ENCODE measurements at places on chromosomes 6 and 20.
A peak's percentile ranks its signal among the peaks of the same experiment; 100 is the strongest.

DNA sequence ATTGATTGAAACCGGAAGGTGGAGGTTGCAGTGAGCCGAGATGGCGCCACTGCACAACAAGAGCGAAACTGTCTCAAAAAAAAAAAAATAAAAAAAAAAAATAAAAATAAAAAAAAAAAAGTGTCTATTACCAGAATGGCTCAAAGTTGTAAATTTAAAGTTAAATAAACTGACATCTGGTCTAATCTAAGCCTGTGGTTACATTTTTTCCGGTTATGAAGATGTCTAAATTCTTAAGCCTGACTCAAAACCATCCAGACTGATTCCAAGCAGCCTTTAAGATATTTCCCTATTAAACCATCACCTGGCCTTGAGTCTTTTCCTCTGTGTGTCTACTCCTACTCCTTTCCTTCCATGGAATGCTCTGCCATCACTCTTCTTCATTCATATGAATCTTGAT, 371.7 kb upstream of the RUNX2 start:
- DNase-seq: no peak

GRCh38 chr20:16806886-16807285, 58.7 kb downstream of the OTOR start:
- no peak for DNase-seq

GRCh38 chr6:110799189-110799588, 16.1 kb downstream of the CDK19 start:
- DNase-seq: no peak

DNA sequence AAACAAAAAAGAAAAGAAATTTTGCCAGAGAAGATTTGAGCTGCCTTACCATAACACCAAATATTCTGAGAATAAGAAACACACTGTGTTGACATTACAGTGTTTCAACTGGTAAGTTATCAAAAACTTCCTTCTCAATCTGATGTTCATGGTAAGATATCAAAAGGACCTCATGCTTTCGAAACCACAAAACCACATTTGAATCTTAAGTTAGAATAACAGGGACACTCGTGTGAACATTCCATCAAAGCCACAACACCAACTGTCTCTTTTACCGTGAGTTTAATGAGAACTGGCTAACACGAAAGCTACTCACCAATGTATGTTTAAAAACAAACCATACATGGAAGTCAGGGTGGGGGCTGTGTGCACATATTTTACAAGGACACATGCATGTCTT, 73.0 kb upstream of the OPRM1 start:
- no peak for DNase-seq

DNA sequence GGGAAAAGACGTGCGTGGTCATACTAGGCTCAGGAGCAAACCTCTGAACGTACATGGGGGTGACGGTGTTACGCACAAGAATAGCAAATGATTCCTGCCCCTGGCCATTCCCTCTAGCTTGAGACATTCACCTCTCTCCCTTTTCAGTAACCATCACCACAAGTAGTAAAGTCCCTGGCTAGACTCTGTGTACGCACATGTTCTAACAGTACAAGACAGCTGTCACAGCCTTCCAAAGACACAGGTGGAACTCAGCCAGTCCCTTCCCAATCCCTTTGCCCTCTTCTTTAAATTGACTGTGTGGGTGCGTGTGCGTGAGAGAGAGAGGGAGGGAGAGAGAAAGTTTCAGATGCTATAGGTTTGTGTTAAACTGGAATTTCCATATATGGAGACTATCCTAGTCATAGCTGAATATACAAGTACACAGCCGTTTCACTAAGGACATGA, 67.3 kb downstream of the LY86 start:
- DNase-seq: no peak

GRCh38 chr6:142297996-142298753, 3.6 kb upstream of the ADGRG6 start:
- no peak for DNase-seq

DNA sequence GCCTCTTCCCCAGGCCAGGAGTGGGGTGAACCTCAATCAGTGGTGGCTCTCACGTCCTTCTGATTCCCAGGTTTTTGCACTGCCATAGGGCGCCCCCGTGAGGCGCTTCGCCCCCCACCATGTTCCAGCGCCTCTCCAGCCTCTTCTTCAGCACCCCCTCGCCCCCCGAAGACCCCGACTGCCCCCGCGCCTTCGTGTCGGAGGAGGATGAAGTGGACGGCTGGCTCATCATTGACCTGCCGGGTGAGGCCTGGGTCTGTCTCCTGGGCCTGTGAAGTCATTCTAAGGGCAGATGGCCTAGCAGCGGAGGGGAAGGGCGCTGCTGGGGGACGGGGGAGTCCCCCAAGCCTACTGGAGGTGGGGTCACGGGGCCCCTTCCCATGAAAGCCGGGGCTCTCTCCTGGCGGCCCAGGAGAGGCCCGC, 4.5 kb downstream of the TP53INP2 start:
- no peak for DNase-seq

GRCh38 chr20:49832632-49833327, 20.2 kb downstream of the SLC9A8 start:
- DNase-seq: no peak

GRCh38 chr6:27547157-27548075, 74.5 kb upstream of the ZNF184 start:
- DNase-seq: peak; percentile 64

- DNase-seq: no peak
These were observed 42.5 kb downstream of the SYNE1 start for GRCh38 chr6:152594701-152595100.

DNA sequence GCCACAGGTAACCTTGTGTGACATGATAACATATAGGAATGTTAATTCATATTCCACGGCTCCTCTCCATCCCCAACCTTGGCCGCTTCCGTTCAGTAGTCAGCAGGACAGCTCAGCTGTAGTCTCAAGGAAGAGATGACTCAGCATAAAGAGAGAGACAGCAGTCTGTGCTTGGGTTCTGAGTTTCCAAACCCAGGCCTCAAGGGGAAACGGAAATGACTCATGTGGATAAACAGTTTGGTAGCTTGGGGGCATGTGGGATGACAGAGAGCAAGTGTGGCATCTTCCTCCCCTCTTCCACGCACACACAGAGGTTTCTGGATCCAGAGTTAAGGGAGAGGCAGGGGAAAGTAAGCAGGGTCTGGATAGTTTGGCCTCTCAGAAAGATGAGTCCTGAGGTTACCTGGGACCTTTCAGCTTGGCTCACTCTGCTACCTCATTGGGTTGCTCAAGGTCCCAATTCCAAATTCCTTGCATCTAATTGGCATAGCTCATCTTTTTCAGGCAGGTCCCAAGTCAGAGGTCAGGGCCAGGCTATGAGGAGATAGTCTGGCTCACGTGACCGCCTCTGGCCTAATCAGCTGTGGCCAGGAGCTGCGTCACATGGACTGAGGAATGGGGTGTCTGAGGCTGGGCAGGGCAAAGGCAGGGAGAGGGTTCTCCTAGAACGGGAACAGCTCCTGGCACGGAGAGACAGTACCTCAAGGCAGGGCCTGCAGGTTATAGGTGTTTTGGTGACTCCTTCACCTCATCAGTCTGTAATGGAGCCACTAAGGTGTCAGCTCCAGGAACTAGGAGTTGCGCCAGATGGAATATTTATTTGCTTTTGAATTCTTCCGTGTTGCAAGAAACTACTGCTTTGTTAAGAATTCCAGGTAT, 36.5 kb upstream of the MLN start:
- DNase-seq: no peak

DNA sequence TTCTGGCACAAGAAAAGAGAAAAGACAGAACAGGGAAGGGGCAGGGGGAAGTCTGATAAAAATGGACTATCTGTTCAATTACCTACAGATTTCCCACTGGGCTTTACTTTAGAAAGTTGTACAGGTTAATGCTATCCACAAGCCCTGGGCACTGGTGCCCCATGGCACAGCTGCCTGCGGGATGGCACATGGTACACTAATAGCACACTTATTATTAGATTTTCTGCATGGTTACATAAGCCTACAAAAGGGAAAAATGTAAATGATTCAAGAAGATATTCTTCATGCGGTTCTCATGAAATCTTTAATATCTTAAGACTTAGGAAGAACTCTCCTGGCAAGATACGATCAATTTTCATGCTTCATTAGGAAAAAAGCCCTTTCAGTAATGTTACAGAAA, 137.5 kb downstream of the GMPR start:
- no peak for DNase-seq

- no peak for DNase-seq
These were observed 2.0 kb downstream of the CLIC1 start for GRCh38 chr6:31734247-31734820.

GRCh38 chr6:117391874-117392583, 33.7 kb downstream of the ROS1 start:
- DNase-seq: no peak

GRCh38 chr6:166786704-166787293, 159.7 kb upstream of the RPS6KA2 start:
- peak; percentile 2 for DNase-seq

GRCh38 chr6:142821860-142822259, 123.1 kb downstream of the HIVEP2 start:
- peak; percentile 86 for DNase-seq

- no peak for DNase-seq
These were observed 102.9 kb downstream of the CDH4 start for GRCh38 chr20:61354901-61355495.

DNA sequence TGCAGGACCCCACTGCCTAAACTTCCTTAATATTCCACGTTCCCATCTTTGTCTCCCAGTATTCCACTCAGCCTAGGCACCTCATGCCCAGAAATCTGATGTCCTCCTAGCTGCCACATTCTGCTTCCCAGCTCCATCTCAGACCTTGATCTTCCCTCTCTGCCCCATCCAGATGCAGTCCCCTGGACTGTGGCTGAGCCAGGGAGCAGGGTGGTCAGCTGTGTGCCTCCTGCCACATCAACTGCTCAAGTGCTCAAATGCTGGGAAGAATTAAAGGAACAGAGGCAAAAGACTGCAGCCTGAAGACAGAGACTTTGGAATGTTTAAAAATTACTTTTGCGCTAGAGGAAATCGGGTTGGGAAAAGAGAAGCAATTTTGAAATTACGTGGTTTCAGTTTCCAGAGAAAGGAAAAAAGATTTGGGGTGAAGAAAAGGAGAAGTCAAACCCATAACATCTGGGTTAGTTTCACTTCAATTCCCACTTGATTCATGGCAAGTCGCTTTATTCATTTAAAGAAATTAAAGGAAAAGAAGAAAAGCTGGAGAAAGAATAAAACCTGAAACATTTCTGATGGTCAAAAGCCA, 704.8 kb downstream of the PTPRT start:
- DNase-seq: no peak

DNA sequence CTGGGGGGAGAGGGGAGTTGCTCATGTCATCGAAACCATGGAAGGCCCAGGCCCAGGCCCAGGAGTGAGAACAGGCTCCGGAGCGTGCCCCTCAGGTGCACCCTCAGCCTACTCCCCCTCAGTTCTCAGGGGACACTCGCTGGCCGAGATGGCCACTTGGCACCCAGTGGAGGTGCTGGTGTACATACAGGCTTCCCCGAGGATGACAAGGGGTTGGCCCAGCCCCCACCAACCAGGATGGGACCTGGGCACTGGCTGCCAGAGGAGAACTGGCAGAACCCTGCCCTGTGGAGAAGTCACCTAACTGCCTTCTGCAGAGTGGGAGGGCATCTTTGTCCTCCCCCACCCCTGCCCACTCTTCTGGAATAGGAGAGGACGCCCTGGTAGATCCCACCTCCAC, 9.5 kb downstream of the NKX2-2 start:
- DNase-seq: no peak

- DNase-seq: peak; percentile 18
These were observed 170.6 kb downstream of the PHACTR1 start for GRCh38 chr6:12886961-12887775.

DNA sequence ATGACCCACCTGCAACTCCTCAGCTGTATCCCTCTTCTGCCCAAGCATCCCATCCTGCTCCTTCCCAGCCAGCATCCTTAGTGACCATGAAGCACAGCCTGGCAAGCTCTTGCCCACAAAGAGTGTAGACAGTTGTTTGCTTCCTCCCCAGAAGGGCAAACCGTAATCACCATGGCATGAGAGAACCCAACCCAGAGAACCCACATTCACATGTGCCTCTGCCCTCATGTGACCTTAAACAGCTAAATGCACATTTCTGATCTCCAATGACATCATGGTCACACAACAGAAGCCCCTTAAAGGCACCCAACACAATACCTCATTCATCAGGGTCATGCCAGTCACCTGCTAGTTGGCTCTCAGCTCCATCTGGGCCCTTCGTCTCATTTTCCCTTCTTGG, 162.8 kb upstream of the CDYL start:
- DNase-seq: no peak

- DNase-seq: no peak
These were observed 373.2 kb upstream of the MMS22L start for GRCh38 chr6:97656236-97656635.

Data from NCI-H446 treated with DMSO at 0.1 percent for 48 hours (cell line).